Activated T-cell treated with anti-CD3 and anti-CD28 coated beads, Interleukin-2, amount 50 U/mL, for 72 hours (primary cell): ENCODE measurements at places on chromosomes 2 and 18. TPM values are rescaled to one million over a fixed set of nuclear protein-coding genes. Genes with fewer than 3 reads are reported as not detected.

The SCN3A gene
- total RNA-seq = not detected

The RFTN2 gene
- not detected for total RNA-seq

The STRADB gene
- total RNA-seq = 26.7 TPM

The PROKR1 gene
- not detected for total RNA-seq

The TACR1 gene
- total RNA-seq = not detected

The GCKR gene
- not detected for total RNA-seq

The CCDC85A gene
- not detected for total RNA-seq

The KIAA2012 gene
- total RNA-seq = not detected

The SMPD4 gene
- total RNA-seq = 68.1 TPM

GRCh38 chr2:186575302-186575701 is 14.6 kb upstream of the ITGAV start:
- no peak for DNase-seq

GRCh38 chr18:35059280-35059927 is 18.2 kb downstream of the MAPRE2 start:
- DNase-seq = no peak

- DNase-seq = no peak
These were observed 39.6 kb downstream of the POLR1A start for GRCh38 chr2:86066007-86066578.

DNA sequence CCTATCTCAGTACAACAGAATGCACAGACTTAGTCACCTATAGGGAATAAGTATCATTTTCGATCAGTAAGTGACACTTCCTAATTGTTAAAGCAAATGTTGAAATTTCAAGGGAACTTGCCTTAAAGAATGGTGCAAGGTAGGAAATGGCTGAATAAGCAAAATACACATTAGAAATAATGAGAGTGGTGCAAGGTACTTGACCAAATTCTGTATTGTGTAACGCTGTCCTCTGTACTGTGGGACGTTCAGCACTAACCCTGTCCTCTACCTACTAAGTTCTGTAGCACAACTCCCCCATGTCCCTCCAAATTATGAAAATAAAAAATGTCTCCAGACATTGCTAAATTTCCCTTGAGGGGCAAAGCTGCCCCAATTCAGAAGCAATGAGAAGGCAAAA is 19.4 kb downstream of the MMADHC start:
- no peak for DNase-seq

DNA sequence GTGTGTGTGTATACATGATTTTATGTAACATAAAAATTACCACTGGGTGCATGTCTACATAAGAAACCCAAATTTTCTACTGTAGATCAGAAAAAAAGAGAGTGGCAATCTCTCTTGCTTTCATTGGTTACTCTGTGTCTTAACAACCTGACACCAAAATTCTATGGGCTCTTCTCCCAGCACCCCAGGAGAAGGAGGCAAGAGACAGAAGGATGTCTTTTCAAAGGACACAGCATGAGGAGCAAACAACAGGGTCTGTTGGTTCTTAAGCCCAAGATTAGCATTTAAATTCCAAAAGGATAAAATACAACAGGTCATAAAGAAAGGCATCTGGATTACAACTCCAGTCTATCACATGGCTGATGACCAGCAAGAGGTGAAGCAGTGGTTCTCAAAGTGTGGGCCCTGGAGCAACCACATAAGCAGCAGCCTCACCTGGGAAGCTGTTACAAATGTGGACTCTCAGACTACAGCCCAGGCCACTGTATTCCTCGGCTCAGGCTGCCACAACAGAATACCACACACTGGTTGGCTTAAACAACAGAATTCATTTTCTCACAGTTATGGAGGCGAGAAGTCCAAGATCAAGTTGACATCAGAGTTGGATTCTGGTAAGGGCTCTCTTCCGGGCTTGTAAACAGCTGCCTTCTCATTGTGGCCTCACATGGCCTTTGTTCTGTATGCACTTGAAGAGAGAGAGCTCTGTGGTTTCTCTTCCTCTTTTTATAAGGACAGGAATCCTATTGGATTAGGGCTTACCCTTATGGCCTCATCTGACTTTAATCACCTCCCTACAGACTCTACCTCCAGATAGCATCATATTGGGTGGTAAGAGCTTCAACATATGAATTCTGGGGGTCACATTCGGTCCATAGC is 79.8 kb upstream of the RNF152 start:
- DNase-seq = no peak

DNA sequence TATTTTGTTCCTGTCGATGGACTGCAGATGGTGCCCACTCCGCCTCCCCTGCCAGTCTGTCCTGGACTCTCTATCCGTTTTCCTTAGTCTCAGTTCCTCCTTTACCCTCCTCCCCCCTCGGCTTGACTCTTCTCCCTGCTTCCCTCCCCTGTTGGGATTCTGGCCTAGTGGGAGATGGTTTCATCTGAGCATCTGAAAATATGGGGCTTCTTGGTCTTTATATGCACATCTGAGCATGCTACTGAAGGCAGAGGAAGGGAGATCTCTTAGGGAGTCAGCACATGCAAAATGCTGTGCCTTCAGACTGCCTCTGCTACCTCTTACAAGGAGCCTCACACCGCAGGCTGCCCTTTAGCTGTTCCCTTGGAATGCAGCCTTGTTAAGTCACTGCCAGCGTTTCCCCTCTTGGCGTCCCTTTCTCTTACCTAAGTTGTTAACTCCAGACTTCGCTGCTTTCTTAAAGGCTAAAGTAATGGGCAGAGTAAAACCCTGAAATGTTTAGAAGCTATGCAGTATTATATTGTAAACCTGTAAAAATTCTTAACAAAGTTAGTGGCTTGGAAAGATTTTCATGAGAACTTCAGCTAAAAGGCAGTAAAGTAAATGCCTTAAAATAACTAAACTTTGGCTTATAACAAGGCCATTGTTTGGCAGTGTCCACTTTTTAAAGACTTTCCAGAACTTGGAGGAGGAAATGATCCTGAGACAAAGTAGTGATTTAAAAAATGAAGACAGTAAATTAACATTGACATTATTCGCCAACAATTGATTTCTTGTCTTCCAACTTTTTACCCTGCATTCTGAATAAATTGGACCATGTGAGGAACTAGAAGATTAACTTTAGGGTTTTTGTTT is 49.8 kb downstream of the LDLRAD4 start:
- DNase-seq = no peak

GRCh38 chr2:212073360-212073759 is 465.2 kb downstream of the ERBB4 start:
- no peak for DNase-seq

GRCh38 chr2:131039535-131039907 is 53.7 kb downstream of the FAM168B start:
- DNase-seq = no peak

- no peak for DNase-seq
These were observed 8.4 kb downstream of the MYOM1 start for GRCh38 chr18:3211236-3211992.
